Stimulated activated naive CD8-positive, alpha-beta T cell treated with anti-CD3 and anti-CD28 coated beads, Interleukin-15, amount 100 ng/mL, for 72 hours (primary cell): ENCODE measurements at places on chromosomes 6 and 20.

GRCh38 chr6:107634324-107635056 lies 144.6 kb downstream of the SOBP start:
- DNase-seq = no peak

DNA sequence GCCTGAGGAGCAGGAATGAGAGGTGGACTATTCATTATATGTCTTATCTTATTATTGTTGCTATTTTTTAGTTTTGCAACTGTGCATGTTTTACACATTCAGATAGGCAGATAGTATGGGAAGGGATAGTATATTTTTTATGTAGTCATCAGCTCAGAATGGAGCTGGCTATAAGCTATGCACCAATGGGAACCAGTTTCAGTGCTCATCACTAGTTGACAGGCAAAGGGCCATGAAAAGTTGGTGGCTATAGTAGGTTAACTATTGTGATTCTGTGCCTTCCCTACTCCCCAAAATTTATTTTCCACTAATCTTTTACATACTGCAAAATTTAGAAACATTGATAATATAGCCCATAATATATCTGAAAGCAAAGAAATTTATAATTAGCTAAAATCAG lies 5.3 kb upstream of the UBD start:
- DNase-seq = no peak

- no peak for DNase-seq
Observed at GRCh38 chr6:166305562-166306117, 2.6 kb downstream of the PRR18 start.

- peak; percentile 40 for DNase-seq
Observed at GRCh38 chr20:43840382-43841070, 74.1 kb upstream of the TOX2 start.

- DNase-seq = no peak
Observed at GRCh38 chr6:79127660-79128059, 49.6 kb upstream of the PHIP start.
